Activated CD8-positive, alpha-beta memory T cell treated with anti-CD3 and anti-CD28 coated beads, Interleukin-2, amount 50 U/mL, for 4 hours (primary cell): ENCODE measurements at places on chromosomes 6 and 20.

DNA sequence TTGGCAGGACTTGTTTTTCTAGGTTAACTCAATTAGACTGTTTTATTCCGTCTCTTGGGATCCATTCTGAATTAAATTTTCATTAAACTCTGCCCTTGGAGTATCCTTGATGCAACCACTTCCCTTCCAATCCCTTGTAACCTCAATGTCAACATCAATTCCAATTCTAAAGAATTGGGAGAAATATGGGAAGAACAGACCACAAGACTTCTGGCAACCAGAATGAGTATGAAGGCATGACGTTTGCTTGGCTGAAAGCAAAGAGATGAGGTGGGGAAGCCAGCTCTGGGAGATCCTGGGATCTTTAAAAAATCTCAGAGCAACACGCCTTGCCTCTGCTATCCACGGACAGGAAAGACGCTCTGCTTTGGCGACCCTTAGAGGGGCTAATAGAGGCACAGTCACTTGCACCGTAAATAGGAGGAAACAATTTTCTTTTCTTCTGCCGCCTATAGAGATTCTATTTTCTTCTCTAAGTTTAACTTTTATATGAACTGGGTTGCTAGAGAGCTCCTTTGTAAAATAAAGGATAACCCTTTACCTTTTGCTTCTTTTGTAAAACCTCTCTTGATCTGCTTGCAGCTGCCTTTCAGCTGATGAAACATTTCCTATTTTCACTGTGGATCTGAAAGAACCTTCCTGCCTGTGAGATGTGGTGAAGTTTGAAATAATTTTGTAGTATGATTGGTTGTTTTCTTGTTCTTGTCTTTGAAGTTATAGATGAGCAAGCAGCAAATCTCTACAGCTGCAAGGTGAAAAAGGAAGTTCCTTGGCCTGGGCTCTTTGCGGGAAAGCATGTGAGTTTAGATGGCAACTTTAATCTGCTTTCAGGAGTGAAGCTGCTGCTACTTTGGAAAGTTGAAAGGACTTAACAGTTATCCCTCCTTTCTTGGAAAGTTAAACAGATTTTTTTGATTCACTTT lies at the start of gene ASIP:
Gene ASIP (plus strand): TSS at position 731 of the 923 bp plus-strand sequence. CDS start 18,952 bp downstream, outside the sequence.
- DNase-seq: no peak

DNA sequence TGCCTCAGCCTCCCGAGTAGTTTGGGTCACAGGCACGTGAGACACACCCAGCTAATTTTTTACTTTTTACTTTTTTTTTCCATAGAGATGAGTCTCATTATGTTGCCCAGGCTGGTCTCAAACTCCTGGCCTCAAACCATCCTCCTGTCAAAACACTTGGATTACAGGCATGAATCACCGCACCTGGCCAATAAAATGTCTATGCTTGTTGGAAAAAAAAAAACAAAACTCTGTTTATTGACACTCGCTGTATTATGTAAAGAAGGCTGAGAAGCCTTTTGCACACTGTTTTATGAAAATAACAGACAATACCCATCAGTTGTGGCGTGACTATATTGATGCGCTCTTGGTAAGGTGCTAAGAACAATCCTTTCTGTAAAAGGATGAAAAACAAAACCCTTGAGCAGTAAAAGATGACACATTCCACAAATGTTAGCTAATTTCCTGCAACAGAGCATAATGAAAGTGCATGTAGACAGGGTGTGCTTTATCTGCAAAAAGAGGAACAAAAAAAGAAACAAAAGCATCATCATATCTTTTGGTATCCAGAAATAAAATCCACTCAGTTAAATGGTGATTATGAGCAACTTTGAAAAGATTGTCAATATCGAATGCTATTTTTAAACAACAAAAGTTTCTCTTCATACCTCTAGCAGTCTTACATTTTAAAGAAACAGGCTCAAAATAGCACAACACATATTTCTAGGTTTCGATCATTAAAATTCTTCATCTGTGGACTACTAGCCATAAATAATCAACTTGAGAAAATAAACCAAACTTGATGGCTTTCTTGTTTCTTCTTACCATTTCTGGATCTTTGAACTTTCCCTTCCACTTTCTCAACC lies 108.3 kb upstream of the PHACTR1 start:
- no peak for DNase-seq

- no peak for DNase-seq
These were observed 309.2 kb downstream of the MEI4 start for GRCh38 chr6:77962070-77962469.

DNA sequence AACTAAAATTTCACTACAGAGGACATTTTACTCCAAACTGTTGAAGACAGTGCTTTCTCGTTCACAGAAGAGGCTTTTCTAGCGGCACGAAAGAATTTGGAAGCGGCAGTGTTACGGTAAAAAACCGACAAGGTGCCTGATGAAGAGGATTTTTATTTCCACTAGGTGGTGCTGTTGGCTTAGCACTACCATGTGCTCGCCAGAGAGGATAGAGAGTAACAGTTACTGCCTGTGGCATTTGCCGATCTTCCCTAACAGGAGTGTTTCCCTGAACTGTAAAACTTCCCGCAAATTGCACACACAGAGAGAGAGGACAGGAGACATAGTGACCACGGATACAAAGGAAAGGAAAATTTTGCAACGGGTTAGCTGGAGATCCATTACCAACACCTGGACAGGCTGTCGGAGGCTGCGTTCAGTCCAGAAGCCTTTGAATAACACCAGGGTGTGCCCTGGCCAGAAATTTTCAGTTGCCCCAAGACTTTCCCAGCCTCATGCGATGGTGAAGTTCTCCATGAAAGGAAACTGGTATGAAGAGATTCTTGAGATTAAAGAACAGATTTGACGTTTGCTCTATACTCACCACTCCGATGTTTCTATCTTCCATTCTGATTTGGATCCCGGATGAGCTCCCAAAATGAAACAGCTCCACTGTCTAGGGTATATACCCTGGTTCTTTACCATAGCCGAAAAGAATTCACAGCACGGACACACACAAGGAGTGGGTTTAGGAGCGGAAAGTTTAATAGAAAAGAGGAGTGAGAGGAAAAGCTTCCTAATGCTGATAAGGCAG lies 48.1 kb downstream of the HLA-DPB1 start:
- no peak for DNase-seq

GRCh38 chr6:73746787-73747186 lies 50.8 kb downstream of the CD109 start:
- DNase-seq: no peak

DNA sequence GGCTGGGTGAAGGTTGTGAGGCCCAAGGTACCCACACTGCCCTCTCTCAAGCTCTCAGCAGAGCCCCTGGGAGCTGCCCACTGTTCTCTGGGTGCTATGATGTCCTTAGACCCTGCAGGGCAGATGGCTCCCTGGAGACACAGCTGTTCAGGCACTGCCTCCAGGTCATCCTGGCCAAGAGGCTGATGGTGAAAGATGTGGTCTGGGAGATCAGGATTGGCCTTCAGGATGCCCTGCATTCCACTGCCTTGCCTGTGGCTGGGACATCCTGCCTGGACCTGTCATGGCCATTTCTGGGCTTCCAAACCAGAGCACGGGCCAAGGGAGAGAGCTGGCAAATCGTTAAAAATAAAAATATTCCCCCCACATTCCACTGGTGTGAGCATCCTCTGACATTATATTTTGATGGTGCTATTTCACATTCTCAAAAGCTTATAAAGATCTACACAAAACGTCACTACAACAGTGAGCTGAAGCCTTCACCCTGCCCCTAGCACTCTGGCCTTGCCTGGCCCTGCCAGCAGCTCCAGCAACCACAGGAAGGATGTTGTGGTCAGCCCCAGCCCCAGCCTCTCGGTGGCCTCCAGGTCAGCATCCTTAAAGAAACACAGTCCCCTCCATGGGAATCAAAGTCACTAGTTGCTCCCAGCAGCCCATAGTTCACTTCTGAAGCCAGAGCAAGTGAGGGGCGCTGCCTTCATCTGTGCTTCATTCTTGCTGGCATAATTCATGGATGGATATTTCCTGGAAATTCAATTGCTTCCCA lies 13.5 kb upstream of the KCNK16 start:
- DNase-seq: no peak

GRCh38 chr6:3453413-3454272 lies 3.2 kb downstream of the SLC22A23 start:
- no peak for DNase-seq

- DNase-seq: no peak
These were observed 133.9 kb downstream of the ZDHHC14 start for GRCh38 chr6:157514659-157515496.

DNA sequence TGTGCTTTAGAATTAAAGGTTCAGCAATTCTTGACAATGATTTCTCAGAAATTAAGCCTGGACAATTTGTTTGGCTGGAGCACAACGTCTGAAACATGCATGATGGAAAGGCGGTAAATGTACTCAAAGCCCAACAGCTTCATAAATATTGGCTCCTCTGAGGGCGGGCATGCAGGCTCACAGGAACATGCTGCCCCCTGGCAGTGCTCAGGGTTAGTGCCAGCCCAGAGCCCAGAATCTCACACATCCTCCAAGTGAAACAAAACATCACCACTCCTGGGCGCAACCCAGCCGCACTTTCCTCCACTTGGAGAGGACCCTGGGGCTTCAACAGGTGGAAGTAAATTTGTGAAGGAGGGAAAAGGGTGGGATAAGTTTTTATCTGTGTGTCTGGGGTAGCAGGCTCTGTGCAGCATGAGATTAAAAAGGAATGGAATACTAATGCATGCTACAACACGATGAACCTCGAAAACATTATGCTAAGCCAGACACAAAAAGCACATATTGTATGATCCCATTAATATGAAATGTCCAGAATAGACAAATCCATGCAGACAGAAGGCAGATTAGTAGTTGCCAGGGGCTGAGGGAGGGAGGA lies 54.1 kb upstream of the PTPRT start:
- DNase-seq: no peak

DNA sequence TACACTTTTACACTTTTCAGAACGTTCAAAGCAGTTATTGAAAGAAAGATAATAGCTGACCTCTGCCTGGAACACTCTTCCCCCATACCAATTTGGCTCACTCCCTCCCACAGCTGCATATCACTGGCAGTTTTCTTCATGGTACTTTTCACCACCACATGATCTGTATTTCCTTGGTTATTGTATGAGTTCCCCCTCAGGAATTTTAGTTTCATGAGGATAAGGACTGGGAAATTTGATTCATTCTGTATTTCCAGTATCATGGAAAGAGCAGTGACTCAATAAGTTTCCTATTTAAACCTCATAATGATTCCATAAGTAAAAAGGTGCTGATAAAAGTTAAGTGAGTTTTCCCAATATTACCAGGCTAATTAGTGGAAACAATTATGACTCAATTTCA lies 16.0 kb downstream of the HTR1B start:
- no peak for DNase-seq

DNA sequence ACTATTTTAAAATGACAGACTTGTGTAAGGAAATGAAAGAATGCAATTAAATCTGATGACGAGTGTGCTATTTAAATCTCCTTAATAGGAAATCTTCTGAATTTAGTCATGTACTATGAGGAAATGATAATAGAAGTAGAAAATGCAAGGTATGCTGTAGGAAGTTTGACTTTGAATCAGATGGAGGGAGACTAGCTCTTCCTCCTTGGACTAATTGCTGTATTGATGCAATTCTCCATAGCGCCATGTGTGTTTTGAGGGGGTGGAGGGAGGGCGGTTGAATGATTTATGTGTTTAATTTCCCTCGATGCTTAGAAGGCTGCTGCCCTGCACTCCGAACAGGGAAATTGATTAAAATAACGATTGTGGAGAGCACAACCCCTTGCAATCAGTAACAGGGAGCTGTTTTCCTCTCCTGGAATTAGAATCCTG lies 214.4 kb upstream of the PRND start:
- DNase-seq: no peak

- no peak for DNase-seq
These were observed 1.4 kb upstream of the SRXN1 start for GRCh38 chr20:654417-654750.

- DNase-seq: no peak
These were observed 5.3 kb upstream of the TASP1 start for GRCh38 chr20:13644010-13644409.

- no peak for DNase-seq
These were observed 125.4 kb upstream of the GPR6 start for GRCh38 chr6:109852713-109853112.

DNA sequence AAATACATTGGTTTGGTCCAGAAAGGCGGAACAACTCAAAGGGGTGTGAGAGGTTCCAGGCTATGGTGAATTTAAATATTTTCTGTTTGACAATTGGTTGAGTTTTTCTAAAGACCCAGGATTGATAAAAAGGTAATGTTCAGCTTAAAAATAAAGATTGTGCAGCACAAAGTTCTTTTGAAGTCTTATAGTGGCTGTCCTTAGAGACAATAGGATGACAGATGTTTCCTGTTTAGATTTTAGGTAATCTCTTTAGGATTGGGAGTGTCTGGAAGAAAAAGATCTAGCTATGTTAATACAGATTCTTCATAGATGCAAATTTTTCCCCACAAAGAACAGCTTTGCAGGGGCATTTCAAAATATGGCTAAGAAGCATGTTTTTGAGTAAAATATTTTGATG lies 119.7 kb downstream of the GRIK2 start:
- DNase-seq: no peak
